ENCODE measurements at places on chromosomes 13 and 19.

- DNase-seq = no peak
These were observed 519.3 kb downstream of the GPC6 start for GRCh38 chr13:93745884-93746283.

DNA sequence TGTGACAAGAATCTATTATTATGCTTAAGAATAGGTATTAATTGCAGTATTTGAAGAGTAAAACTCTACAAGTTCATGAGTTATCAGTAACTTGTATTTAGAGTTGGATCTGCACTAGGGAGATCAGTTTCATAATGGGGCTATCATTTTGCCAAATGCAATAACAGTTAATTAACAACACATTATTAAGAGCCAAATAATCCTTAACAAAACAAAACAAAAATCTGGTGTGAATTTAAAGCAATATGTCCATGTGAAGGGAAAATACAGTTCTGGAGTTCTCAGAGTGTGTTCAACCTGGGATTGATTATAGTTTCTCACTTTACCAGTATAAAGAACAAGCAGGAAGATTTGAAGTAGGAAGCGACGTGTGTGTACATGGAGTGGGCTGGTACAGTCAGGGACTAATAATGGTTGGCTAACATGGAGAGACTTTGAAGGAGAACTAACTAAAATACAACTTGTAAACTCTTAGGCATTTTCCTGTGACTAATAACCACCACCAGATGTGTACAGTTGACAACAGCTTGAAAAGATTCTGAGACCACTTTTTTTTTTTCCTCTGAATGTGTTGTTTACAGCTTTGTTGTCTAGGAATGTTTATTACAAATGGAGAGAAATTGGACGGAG lies 58.5 kb downstream of the POSTN start:
- DNase-seq = no peak

GRCh38 chr13:77907666-77908341 lies 10.8 kb downstream of the EDNRB start:
- DNase-seq = no peak

DNA sequence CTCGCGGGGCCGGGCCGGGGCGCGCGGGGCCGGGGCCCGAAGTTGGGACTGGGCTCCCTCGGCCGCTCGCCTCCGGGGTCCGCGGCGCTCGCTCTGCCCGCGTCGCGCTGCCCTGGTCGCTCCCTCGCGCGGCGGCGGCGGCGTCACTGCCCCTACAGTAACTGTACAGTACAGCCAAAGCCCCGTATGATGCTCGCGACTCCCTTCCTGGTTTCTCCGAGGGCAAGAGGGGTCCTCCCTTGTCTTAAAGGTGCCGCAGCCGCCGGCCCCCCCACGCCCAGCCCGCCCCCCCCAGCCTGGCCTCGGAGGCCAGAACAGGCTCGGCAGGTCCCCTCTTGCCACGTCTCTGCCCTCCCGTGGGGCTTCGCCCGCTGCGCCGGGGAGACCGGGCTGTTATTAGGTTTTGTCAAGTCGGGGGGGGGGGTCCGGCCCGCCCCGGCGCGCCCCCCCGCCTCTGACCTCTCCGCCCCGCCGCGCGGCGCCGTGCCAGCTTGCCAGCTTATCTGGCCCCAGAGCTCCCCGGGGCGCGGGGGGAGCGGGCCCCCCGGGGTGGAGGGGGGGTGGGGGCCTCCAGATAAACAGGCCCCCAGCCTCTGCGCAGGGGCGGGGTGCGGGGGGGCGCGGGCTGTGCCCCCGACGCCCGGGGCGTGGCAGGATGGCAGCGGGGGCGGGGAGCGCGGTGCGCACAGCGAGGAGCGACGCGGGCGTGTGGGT lies at the start of gene ZBTB7A:
ZBTB7A (minus strand) TSS at position 218 of the 714 bp plus-strand sequence. CDS start 11,667 bp downstream, outside the sequence.
- peak; percentile 87 for DNase-seq

DNA sequence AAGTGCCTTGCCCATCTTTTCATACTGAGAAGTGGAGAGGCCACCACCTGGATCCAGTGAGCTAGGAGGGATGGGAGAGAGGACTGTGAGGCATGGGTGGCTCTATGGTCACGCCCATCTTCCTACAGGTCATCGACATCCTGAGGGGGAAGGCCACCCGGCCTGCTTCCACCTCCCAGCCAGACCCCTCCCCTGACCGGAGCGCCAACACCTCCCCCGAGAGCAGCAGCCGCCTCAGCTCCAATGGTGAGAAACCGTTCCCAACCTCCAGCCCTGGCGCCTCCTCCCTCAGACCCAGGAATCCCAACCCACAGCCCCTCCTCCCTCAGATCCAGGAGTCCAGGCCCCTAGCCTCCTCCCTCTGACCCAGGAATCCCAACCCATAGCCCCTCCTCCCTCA lies 10.1 kb downstream of the BCL3 start:
- DNase-seq = no peak

DNA sequence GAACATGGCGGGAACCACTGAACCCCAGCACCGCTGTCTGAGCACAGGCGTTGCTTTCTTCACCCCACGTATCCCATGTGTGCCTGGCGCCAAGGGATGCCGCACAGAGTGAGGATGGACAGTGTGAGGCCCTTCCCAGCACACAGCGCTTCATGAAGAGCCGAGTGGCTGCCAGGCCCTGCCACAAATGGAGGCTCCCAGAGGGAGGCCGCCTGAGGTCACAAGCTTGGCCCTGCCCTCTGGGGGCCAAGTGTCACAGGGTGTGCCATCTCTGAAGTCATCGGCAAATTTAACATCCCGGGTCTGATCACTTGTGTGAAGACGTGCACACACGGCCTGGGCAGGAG lies 24.4 kb downstream of the MPND start:
- DNase-seq = no peak

DNA sequence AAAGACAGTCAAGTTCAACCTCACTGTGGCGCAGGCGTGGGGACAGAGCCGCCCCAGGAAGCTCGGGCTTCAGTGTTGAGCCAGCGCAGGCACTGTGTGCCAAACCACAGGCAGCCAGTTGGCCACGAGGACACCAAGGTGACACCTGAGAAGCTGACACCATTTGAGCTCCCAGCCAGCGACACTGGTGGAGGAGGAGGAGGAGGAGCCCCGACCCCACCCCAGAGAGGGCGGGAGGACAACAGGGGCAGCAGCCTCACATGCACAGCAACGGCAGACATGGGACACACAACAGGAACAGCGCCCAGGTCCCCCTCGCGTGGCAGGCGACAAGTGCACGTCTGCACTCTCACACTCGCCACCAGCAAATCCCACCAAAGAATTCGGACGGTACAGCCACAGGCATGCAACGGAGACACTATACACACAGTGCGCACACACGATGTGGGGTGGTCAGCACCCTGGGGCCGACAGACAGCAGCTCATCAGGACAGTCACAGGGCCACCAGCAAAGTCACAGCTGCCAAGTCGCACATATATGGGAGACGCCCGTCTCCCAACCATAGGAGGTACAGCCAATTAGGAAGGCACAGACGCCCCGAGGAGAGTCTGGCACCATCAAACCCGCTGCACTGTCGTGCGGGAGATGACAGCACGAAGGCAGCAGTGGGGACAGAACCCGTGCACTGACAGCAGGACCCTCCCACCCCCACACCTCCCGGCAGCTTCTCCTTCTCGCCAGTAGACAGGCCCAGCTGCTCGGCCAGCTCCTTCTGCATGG lies 3.4 kb downstream of the EIF3G start:
- peak; percentile 72 for DNase-seq

DNA sequence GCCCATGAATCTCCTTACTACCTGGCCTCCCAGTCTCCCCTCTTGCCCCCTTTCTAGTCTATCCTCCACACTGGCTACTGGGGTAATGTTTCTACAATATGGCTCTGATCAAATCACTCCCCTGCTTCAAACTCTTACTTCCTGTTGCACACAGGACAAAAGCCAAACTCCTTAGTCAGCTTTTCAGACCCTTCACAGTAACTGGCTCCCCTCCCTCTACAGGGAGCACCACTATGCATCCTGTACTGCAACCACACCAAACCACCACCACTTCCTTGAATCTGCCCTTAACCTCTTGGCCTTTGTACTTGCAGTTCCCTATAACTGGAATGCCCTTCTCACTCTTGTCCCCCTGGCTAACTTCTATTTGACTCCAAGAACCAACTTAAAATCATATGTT lies 32.2 kb downstream of the DEDD2 start:
- no peak for DNase-seq

- no peak for DNase-seq
These were observed 4.7 kb upstream of the FLT1 start for GRCh38 chr13:28499609-28500008.

DNA sequence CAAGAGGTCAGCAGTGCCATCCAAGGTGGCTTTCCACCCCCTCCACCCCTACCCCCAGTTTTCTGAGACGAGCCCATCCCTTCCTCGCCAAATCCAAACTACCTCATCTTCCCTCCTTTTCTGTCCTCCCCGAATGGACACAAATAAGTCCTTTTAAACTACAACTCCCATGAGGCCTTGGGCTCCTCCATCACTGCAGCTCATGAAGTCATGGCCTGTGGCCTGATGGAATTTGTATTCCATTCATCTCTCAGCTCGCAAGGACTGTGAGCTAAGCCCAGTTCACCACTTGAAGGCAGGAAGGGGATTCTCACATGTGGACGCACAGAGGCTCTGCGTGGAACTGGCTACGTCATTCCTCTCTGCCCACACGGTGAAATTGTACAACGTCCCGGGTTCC lies 12.5 kb downstream of the PTPRH start:
- no peak for DNase-seq

Data from activated CD8-positive, alpha-beta memory T cell treated with anti-CD3 and anti-CD28 coated beads, Interleukin-2, amount 50 U/mL, for 48 hours (primary cell).